ENCODE measurements at places on chromosomes 16 and 17.

DNA sequence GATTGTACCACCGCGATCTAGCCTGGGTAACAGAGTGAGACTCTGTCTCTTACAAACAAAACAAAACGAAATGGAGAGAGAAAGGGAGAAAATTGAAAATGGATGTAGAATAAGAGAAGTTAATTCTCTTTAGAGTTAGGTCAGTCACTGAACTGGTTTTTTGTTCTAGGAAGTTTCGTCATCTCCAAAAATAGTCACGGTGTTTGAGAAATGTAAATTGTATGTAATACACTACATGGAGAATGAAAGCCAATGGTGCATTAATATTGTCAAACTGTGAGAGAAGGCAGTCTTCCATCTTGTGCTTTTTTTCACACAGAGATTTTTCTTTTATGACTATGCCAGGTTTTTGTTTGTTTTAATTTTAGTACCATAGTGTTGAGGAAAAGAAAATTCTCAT is 145.9 kb downstream of the BCAS3 start:
- no peak for DNase-seq

- DNase-seq: no peak
Observed at GRCh38 chr17:45284176-45285140, 22.6 kb upstream of the SPATA32 start.

GRCh38 chr17:37828651-37829124 is 83.8 kb upstream of the HNF1B start:
- no peak for DNase-seq

DNA sequence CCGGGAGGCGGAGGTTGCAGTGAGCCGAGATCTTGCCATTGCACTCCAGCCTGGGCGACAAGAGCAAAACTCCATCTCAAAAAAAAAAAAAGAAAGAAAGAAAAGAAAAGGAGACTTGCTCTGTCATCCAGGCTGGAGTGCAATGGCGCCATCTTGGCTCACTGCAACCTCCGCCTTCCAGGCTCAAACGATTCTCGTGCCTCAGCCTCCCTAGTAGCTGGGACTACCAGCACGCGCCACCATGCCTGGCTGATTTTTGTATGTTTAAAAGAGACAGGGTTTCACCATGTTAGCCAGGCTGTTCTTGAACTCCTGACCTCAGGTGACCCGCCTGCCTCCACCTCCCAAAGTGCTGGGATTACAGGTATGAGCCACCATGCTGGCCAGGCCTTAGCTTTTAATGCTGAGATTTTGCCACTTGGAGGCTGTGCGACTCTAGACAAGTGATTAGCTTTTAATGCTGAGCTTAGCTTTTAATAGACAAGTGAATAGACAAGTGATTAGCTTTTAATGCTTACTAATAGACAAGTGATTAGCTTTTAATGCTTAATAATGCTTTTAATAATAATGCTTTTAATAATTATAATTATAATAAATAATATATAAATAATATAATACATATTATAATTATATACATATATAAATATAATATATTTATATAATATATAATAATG is 9.6 kb downstream of the LDAF1 start:
- no peak for DNase-seq

Measured in stimulated activated effector memory CD8-positive, alpha-beta T cell treated with anti-CD3 and anti-CD28 coated beads, Interleukin-12 subunit alpha, Interleukin-12 subunit beta, amount 100 ng/mL, for 72 hours (primary cell).